ENCODE measurements at places on chromosomes 3 and 15. TPM values are rescaled to one million over a fixed set of nuclear protein-coding genes. Genes with fewer than 3 reads are reported as not detected.

Gene CPLX3
- polyA plus RNA-seq = not detected

Gene RETNLB
- polyA plus RNA-seq = not detected

Gene PIF1
- 5.7 TPM for polyA plus RNA-seq

Gene BUB1B
- polyA plus RNA-seq = 13.8 TPM

Gene SMCO1
- polyA plus RNA-seq = not detected

Gene TEX9
- polyA plus RNA-seq = 11.8 TPM

Gene AGBL1
- 13.5 TPM for polyA plus RNA-seq

Gene ADGRG7
- polyA plus RNA-seq = not detected

Gene PROK2
- 0.33 TPM for polyA plus RNA-seq

Gene HMG20A
- 59.1 TPM for polyA plus RNA-seq

Gene MEX3B
- polyA plus RNA-seq = 19.8 TPM

Gene LMAN1L
- polyA plus RNA-seq = not detected

GRCh38 chr3:181694805-181695660 lies 16.7 kb upstream of the SOX2 start:
- no peak for DNase-seq

DNA sequence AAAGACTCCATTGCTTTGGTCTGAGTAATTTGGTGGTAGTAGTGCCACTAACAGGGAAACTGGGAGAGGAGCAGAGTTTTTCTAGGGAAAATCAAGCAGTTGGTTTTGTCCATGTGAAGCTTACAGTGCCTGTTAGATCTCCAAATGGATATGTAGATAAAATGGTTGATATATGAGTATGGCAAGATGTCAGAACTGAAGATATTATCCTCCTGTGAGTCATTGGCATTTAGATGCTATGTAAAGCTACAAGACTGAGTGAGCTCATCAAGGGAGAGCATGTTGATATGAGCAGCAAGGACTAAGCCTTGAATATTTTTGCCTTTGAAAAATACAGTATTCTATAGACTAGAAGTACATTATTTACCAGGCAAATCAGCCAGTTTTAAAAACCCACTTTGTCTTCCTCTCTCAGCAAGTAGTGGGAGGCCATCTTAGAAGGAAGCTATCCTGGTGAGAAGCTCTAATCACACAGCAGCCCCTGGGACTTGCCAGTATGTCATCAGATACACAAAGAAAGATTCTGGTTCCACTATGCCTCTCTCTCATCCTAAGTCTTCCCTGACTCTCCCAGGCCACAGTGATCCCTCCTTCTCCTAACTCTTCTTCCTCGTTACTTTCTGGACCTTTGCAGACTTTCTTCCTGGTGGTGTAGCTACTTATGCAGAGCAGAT lies 77.4 kb upstream of the ANKRD28 start:
- DNase-seq = no peak

DNA sequence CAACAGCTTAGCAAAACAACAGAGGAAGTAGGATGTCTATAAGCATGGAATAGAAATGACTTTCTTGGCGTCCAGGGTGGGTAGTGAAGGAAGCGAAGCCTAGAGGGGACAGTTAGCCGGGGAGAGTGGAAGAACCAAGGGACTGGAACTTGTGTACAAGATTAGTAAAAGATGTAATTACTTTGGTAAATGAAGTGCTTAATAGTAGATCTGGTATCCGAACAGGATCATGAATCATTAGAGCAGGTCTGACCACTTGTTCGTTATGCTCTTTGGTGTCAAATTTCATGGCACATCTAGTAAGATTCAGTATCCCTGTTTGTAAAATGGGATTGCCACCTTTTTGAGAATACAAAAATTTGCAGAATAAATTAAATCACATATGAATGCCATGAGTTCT lies 112.5 kb upstream of the MLF1 start:
- DNase-seq = no peak

DNA sequence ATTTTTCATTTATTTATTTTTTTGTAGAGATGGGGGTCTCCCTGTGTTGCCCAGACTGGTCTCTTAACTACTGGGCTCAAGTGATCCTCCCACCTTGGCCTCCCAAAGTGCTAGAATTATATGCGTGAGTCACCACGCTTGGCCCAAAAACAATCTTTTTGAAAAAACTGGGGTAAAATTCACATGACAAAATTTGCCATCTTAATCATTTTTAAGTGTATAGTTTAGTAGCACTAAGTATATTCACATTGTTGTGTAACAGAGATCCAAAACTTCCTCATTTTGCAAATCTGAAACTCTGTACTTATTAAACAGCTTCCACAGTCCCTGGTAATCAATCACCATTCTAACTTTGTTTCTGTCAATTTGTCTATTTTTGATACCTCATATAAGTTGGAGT lies 5.2 kb downstream of the SNX1 start:
- DNase-seq = no peak

GRCh38 chr3:112136959-112137693 lies 4.1 kb upstream of the GCSAM start:
- no peak for DNase-seq

GRCh38 chr3:45789235-45789812 lies 7.0 kb downstream of the SLC6A20 start:
- DNase-seq = no peak

DNA sequence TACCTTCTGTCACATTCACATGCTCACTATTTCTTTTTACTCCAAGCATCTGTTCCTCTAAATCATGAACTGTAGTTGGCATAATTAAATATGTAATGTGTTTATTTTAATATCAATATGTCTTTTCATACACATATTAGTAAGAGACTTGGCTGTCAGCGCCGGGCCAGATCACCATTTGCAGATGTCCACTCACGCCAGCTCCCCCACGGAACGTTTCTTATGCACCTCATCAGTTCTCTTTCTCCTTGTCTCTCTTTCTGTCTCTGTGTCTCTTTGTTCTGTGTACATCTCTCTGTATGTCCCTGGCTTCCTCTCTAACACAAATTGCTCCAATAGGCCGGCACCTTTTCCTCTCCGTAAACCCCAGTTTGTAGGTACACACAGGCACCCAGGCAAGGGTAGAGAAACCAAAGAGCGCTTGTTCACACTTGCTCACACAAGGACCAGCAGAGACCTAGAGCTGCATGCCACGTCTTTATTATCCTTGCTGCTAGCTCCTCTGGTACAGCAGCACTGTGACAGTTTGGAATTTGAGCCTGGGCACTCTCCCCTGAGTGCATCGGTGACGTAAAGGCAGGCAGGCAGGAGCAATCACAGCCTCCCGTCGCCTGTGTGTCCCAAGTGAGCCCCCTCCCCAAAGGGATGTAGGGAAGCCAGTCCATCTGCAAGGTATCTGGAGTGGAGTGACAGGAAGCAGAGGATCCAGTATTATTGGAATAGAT lies 40.4 kb downstream of the CACNA1D start:
- DNase-seq = no peak

- no peak for DNase-seq
These were observed 55.3 kb downstream of the CCK start for GRCh38 chr3:42210726-42211125.

DNA sequence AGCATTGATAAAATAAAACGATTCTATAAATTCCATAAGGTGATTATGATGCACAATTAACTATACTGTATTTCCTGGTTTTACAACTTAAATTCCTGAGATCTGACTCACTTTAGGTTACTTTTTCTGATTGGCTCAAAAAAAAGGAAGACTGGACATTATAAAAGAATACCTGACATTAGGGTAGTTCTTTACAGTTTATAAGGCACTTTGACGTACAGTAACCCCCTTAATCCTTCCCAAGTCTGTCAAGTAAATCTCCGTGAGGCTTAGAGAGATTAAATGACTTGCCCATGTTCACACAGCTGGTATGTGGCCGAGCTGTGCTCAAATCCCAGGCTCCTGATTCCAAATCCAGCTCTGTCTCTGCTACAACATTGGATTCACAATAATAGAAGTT lies 1.0 kb upstream of the SLTM start:
- DNase-seq = no peak

DNA sequence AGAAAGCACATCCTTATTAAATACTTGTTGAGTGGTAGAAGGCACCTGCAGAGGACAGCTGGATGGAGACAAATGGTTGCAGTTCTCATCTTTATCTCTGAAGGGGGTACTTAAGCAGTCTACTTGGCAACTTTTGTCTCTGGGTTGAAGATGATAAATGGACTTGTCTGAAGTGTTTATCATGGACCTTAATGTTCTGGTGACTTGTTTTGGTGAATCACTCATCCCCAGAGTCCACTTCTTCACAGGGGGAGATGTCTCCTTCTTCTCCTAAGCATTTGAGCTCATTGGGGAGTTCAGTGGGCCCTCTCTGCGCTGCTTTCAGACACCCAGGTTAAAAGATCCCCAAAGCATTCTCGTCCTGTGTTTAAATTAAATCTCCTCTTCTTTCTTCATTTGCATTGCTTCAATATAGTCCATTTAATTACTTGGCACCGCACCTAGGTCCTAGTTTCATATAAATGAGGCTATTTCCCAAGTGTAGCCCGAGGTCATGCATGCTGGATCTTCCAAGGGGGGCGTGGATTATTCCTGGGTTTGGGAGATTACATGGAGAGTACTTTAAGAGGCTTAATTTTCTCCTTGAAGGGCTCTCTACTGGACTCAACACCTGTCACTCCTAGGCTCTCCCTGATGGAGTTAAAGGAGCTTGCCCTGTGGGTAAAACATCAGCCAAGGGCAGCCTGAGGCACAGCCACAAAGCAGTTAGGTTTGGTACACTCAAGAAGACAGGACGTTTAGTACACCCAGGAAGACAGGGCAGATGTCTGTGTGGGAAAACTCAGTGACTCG lies 239.3 kb upstream of the C2CD4B start:
- no peak for DNase-seq

- DNase-seq = no peak
These were observed 21.6 kb downstream of the EMC4 start for GRCh38 chr15:34246276-34246976.

GRCh38 chr3:37986479-37987314 lies 3.9 kb upstream of the VILL start:
- no peak for DNase-seq

GRCh38 chr3:1294586-1294985 lies 201.8 kb downstream of the CNTN6 start:
- DNase-seq = no peak

DNA sequence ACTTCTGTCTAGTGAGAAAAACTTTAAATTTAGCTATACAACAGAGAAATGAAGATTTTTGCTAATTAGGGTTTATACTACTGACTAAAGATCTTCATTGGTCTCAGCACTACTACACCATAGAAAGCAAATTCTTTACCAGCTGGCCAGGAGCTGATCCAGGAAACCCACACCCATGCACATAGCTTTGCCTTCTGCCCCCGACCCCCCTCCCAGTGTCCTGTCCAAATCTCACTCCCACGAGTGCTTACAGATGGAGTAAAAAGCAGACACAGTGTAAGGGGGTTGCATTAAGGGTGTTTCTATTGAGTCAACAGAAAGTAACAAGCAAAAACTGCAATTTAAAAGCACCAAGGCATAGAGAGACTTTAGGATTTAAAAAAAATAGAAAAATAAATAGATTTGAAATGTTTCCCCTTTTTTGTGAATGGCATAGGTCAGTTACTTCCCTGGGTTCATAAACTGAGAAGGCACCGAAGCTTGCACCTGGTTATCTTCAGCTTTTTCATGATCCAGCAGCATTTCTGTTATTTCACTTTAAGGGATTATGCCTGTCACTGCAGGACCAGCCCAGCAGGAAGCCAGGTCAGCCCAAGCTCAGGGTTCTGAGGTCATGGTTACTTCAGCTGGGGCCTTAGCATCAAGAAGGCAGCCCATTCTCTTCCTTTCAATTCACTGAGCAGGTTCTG lies 124.3 kb downstream of the CTNNB1 start:
- no peak for DNase-seq

DNA sequence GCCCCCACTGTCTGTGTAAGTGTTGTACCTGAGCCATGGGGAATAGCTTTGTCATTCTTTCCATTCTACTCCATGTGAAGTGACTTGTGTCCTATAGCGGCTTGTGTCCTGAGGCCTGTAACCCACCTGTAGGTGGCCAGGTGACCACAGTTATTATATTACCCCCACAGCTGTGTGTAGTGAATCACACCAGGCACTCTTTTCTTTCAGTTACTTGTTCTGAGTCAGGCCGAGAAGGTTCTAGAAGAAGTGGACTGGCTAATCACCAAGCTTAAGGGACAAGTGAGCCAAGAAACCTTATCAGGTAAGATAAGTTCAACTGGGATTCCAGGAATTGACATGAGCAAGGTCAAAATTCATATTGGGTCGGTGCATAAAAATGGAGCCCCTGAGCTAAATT lies 29.2 kb downstream of the POLG start:
- no peak for DNase-seq

DNA sequence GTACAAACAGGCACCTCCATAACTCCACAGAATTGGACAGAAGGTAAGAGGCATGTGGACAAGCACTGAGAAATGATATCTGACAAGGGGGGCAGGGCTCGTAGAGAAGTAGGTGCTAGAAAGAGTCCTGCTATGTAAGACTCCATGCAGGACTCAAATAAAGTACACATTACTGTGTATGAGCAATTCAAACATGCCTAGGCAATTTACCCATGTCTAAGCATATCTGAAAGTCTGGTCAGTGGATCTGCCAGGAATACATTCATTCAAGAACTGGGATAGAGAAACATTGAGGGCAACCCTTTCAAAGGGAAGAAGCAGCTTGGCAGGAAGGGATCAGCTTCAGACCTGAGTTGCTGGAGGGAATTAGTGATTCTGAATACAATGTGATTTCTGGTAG lies 174.1 kb upstream of the MCTP2 start:
- DNase-seq = no peak

DNA sequence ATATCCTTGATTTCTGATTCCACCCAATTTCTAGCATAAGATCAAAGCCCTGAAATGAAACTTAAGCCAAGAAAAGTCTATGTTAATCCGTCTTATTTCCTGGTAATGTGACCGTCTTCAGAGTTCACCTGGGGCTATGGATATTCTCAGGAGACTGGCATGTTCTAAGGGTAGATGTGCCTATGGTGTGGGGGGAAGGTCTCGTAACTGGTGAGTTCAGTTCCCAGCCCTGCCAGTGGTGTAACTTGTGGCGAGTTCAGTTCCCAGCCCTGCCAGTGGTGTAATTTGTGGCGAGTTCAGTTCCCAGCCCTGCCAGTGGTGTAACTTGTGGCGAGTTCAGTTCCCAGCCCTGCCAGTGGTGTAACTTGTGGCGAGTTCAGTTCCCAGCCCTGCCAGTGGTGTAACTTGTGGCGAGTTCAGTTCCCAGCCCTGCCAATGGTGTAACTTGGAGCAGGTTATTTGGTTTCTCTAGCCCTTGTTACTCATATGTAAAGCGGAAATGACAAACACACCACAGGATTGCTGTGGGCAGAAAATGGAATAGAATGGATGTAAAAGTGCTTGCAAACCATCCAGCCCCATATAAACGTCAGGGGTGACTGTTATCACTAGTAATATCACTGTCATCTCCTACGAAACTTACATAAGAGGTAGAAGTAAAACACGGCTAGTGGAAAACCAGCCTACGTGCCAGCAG lies 30.4 kb downstream of the SLC51A start:
- no peak for DNase-seq

GRCh38 chr3:37086918-37087317 lies 87.5 kb downstream of the LRRFIP2 start:
- DNase-seq = no peak

DNA sequence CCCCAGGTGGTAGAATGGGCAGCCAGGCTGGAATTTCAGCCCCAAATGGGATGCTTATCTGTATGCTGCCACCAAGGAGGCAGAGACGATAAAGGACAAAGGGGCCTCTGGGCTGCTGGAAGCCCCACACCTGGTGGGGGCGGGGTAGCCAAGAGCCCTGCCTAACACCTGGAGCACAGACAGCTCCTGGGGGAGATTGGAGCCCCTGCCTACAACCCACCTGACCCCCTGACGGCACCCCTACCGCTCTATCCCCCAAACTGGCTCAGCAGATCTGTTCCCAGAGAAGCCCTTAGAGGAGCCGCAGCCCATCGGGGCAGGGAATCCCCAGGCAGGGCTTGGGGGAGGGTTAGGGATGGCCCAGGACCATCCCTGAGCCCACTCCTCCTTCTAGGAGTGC lies 15.8 kb upstream of the SEMA3F start:
- no peak for DNase-seq
